ENCODE measurements at places on chromosomes 3 and 15.
A peak's percentile ranks its signal among the peaks of the same experiment; 100 is the strongest.

DNA sequence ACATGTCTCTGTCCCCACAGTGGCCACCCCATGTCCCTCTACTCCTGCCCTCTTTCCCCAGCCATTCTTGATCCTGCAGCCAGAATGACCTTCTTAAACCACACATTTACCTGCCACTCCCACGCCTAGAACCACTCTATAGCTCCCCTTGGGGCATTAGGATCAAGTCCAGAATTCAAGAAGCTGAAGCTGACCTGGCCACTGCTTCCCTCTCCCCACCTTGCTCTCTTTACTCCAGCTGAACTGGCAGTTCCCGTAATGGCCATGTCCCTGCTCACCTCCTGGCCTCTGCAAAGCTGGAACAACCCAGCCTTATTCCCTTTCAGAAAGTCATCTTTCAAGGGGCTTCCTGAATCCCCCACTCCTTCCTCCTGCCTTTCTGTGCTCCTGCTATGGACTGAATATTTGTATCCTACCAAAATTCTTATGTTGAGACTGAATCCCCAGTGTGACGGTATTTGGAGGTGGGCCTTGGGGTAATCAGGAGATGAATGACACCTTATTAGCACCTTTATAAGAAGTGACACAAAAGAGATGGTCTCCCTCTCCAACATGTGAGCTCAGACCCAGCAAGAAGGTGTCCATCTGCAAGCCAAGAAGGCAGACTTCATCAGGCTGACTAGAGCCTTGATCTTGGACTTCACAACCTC, 3.8 kb downstream of the CSRNP1 start:
- DNase-seq = no peak

GRCh38 chr15:90051874-90052273, 50.4 kb downstream of the IDH2 start:
- DNase-seq = no peak

DNA sequence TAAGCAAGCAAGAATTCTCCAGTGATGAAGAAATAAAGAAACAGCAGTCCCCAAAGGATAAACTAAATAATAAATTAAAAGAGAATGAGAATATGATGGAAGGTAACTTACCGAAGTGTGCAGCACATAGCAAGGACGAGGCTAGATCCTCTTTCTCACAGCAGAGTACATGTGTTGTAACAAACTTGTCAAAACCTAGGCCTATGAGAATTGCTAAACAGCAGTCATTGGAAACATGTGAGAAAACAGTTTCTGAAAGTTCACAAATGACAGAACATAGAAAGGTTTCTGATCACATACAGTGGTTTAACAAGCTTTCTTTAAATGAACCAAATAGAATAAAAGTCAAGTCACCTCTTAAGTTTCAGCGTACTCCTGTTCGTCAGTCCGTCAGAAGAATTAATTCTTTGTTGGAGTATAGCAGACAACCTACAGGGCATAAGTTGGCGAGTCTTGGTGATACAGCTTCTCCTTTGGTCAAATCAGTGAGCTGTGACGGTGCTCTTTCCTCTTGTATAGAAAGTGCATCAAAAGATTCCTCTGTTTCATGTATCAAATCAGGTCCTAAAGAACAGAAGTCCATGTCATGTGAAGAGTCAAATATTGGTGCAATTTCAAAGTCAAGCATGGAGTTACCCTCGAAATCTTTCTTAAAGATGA, 4.5 kb upstream of the SCG5 start:
- DNase-seq = no peak

DNA sequence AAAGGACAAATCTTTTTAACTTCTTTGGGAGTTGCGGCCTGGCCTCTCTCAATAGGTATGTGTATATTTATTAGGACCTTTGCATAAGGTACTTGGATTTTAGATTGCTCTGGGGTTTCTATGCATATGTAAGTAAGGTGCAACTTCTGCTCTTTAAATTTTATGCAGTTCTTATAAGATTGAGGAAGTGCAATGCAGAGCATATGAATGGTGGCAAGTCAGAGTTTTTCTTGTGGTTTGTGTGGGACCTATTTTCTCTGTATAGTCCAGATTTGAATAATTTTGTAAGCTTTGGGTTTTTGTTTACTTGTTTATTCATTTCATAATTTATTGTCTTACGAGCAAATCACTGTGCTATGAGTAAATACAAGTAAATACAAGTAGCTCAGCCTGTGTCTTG, 101.5 kb downstream of the ATG7 start:
- no peak for DNase-seq

DNA sequence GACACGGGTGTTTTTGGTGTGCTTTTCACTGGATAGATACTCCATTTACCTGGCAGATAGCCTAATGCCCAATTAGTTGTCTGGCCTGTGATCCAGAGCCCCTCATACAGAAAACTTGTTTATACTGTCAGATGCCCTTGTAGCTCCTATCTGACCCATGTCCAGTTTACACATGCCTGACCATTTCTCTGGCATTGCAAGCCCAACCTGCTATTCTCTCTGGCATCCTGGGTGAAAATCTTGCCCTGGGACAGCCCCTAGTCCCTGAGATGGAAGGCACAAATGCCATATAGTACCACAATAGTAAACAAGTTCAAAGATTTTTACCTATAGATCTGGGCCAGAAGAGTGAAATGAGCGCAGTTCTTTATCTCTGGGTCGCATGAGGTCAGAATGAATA, 212.6 kb downstream of the ZBBX start:
- DNase-seq = no peak

DNA sequence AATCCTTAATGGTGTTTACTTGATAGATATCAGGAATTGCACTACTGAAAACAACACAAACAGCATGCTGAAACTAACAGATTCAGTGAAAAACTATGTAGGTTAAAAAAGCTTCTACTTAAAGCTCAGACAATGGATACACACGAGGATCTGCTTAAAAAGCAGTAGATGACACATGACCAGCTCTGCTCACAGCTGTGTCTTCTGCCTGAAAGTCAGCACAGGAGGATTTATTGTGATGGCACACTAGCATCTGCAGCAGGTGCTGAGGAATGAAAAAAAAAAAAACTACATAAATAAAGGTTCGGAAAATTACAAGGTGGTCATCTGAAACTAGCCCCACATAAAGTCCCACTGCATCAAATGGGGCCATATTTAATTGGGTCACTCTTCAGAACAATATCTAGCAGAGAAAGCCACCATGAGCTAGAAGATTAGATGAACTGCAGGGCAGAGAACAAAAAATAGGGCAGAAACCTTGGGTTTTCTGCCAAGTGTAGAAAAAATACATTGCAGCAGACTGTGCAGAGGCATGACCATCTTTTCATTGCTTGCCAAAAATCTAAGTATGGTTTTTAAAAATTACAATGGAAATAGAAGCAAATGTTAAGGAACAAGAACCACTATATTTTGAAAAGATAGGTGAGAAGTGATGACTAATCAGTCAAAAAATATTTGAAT, 13.2 kb upstream of the GOLM2 start:
- no peak for DNase-seq

GRCh38 chr3:102151935-102152334, 282.9 kb upstream of the ZPLD1 start:
- DNase-seq = no peak

- peak; percentile 74 for DNase-seq
These were observed 157.9 kb downstream of the FOXP1 start for GRCh38 chr3:71425491-71426071.

- peak; percentile 88 for DNase-seq
These were observed 340.3 kb upstream of the RBMS3 start for GRCh38 chr3:28940530-28940929.

DNA sequence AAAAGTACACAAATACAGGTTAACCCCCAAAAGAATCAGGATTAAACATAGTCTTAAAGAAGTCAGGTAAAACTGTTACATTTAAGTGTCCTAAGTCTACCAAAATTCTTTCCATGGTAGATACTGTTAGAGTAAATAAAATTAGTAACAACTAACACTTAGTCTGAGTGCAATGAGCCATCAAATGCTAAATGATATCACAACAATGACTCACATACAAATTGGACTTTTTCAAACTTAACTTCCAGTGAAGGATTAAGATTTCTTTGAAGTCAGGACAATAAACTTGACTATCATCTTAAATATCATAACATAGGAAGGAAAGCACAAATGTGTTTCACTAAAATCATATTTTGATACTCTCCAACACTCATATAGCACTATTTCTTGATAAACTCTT, 43.9 kb downstream of the ZNF148 start:
- no peak for DNase-seq

- no peak for DNase-seq
These were observed 72.2 kb downstream of the KLHL25 start for GRCh38 chr15:85722374-85723152.

GRCh38 chr3:65168547-65168946, 480.7 kb upstream of the ADAMTS9 start:
- DNase-seq = no peak

DNA sequence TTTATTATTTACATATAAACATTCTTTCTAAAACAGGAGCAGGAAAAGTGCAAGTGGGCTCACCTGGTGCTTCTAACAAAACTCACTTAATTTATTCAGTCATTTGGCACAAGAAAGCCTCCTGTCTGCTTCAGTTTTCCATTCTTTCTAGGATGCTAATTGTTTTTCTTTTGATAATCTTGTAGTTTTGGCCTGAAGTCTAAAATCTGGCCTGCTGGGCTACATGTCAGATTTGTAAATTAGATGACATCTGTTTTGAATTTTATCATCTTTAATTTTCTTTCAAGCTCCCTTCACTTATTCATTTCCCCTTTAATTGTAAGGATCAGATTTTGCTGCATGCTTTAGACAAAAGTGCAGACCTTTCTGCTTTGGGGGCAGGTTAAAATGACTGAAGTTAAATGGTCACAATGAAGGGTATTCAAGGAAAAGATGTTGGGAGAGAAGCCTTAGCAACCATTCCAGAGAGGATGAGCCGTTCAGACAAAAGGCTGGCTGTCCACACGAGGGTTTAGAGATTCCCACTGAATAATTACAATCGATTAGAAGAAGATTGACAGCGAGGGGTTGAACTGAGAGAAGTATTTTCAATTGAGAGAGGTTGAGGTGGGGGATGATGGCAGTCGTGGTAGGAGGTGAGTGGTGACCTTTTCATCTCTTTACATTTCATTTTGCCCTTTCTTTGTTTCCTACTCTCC, 59.9 kb upstream of the PTX3 start:
- DNase-seq = no peak

GRCh38 chr15:51250217-51251011, 88.0 kb downstream of the CYP19A1 start:
- DNase-seq = no peak

DNA sequence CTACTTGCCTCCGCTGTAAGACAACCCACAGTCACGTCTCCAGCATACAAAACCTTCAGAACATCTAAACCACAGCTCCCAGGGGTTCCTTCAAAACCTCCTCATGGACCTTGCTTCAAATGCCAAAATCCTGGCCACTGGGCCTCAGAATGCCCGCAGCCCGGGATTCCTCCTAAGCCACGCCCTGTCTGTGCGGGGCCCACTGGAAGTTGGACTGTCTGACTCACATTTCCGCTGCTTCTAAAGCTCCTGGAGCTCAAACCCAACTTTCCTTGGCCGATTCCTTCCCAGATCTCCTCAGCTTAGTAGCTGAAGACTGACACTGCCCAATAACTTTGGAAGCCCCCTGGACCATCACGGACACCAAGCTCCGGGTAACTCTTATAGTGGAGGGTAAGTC, 17.9 kb upstream of the OR5H6 start:
- no peak for DNase-seq

DNA sequence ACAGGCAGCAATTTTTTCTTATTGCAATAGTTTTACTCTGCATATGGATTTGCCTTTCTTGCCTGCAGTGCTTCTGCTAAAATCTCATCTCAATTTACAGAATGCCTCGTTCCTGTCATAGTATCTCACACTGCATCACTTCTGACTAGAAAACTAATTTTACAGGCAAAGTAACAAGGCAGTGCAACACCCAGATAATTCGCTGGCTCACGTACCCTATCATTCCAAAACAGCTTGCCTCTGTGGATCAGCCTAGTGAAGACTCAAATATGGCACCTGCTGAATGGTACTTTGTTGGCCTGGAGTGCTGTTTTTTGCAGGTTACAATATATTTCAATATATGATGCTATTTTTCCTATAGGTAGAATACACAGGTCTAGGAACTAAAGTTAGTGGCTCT, 5.3 kb downstream of the EIF5A2 start:
- no peak for DNase-seq

DNA sequence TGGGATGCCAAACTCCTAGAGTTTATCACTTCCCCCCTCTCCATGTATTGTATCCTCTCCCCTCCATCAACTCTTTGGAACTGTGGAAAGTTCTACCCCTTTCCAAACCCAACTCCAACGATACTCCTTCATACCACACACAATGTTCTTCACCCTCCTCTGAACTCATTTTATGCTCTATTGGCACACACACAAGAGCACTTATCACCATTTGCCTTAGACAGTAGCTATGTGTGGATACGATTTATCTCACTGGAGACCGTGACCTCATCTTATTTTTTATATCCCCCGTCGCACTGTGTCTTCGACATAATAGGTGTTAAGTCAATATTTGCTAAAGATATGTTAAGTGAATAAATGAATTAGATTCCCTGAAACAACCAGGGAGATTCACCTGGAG, 316.5 kb upstream of the PROK2 start:
- DNase-seq = no peak

DNA sequence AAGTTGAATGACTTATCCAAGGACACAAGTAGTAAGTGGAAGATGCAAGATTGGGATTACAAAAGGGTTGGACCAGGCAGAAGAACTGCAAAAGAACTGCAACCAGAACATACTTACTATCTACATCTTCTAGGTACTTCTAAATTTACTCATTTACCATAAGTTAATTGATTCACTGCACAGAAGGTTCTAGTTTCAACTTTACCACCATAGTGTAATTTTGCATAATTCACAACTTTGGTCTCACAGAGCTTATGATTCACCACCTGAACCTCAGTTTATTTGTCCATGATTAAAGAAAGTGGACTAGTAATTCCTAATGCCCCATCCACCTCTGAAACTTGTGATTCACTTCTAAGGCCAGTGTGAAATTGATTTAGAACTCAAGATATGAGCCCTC, 236.8 kb upstream of the UBE2E2 start:
- no peak for DNase-seq

DNA sequence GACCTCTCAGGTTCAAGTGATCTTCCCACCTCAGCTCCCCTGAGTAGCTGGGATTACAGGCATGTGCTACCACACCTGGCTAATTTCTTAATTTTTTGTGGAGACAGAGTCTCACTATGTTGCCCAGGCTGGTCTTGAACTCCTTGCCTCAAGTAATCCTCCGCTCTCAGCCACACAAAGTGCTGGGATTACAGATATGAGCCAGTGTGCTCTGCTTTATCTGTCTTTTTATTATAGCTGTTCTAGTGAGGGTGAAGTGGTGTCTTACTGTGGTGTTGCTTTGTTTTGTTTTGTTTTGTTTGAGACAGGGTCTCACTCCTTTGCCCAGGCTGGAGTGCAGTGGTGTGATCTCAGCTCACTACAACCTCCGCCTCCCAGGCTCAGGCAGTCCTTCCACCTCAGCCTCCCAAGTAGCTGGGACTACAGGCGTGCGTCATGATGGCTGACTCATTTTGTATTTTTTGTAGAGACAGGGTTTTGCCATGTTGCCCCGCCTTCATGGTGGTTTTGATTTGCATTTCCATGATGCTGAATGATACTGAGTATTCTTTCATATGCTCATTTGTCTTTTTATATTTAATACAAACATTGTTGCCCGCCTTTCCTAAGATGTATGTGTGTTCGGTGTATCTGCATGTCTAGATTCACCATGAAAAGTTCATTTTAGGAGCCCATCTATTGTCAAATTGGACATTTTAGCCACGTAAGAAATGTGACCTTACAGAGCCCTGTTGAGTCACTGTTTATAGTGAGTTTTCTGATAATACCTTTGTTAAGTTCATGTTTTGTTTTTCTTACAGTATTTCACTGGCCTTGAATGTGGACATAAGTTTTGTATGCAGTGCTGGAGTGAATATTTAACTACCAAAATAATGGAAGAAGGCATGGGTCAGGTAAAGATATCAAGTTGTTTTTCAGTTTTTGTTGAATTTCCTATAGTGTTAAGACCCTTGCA, 80.6 kb downstream of the ARIH1 start:
- peak; percentile 8 for DNase-seq
